ENCODE measurements at places on chromosomes 5 and 9.
A peak's percentile ranks its signal among the peaks of the same experiment; 100 is the strongest.

- no peak for DNase-seq
Measured at GRCh38 chr5:140420226-140420570, 18.6 kb downstream of the ANKHD1 start.

GRCh38 chr5:177390363-177391300 is 6.4 kb downstream of the SLC34A1 start:
- peak; percentile 91 for DNase-seq

DNA sequence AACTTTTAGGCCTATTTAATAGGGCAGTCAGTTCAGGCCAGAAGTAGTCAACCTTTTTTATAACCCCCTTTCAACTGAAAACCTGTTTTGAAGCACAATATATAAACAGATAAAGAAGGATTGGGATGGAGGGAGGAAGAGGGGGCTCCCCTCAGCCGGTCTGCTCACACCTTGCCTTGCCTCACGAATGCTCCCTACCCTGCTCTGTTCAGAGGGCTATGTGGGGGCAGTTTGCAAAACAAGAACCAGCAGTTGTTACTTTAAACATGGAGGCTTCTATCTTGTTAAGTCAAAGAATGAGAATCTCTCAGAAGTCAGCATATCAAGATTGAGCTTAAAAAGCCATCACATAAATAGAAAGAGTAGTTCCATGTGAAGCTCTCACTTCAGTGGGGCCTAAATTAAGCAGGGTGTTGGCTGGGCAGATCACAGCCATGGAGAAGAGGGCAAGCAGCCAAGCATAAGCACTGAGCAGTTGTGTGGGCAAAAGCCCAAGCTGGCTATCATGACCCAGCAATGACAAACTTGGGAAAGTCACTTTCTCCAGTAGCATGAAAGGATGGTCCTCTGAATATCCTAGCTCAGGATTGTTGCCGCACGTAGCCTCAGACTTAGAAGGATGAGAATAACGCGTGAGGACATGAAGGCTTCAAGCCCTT is 70.6 kb downstream of the ALDH1A1 start:
- no peak for DNase-seq

- peak; percentile 15 for DNase-seq
Measured at GRCh38 chr5:43482490-43483297, 971 bp downstream of the TMEM267 start.

GRCh38 chr9:133238272-133238850 is 29.3 kb upstream of the OBP2B start:
- DNase-seq: no peak

GRCh38 chr5:14267166-14267838 is 124.2 kb downstream of the TRIO start:
- no peak for DNase-seq

- no peak for DNase-seq
Measured at GRCh38 chr9:14345354-14346230, 31.7 kb upstream of the NFIB start.

DNA sequence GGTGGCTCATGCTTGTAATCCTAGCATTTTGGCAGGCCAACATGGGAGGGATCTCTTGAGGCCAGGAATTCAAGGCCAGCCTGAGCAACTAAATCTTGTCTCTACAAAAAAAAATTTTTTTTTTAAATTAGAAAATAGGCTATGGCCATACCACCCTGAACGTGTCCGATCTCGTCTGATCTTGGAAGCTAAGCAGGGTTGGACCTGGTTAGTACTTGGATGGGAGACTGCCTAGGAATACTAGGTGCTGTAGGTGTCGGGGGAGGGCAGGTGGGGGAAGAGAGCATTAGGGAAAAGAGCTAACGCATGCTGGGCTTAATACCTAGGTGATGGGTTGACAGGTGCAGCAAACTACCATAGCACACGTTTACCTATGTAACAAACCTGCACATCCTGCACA is 39.5 kb downstream of the DDX4 start:
- DNase-seq: no peak

DNA sequence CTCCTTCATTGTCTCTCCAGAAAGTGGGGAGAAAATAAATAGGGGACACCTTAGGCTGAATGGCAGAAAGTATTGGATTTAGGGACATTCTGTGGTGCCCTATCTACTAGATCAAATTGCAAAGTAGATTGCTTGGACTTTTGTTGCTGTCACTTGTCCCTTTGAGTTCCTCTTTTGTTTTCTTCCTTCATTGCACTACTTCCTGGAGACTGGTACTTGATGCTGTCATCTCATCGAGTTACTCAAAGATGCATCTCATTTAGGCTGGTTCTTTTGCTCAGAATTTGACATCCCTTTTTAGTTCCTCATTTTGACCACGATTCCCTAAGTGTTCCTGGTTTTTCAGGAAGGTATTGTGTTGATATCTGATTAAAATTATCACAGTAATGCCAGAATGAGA is 137.6 kb downstream of the ADGRV1 start:
- no peak for DNase-seq

DNA sequence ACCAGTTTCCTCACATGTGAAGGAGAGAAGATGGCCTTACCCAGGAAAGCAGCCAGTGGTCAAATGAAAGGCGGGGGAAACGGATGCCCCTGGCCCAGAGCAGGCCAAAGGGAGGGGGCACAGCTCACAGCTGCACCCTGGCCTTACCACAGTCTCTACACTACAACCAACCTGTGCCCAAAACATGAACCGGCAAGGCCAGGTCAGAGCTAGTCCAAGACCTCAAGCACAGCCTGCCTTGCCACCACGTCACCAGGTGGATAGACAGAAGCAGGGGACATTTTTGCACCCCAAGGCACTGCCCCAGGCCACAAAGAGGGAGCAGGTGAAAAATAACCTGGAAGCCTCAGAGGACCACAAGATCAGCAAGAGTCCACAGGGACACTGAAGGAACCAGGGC is 4.5 kb downstream of the GRIN1 start:
- no peak for DNase-seq

DNA sequence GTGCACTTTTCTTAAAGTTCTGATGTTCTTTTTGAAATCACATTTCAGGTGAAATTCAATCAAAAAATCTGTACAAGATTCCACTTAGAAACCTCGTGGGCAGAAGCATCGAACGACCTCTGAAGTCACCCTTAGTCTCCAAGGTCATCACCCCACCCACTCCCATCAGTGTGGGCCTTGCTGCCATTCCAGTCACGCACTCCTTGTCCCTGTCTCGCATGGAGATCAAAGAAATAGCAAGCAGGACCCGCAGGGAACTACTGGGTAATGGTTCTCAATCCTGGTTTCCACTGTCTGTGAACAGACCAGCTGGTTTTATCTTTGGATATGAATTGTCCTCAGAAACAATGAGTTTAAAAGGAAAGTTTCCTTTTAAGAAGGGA is 8.1 kb upstream of the SLC2A8 start:
- DNase-seq: no peak
